ENCODE measurements at places on chromosomes 7 and 10. TPM values are rescaled to one million over a fixed set of nuclear protein-coding genes. Genes with fewer than 3 reads are reported as not detected.

Gene VWDE
- polyA plus RNA-seq: 0.01 TPM

Gene IFIT1
- 96.9 TPM for polyA plus RNA-seq

Gene MDFIC
- 6.7 TPM for polyA plus RNA-seq

Gene CCDC172
- not detected for polyA plus RNA-seq

DNA sequence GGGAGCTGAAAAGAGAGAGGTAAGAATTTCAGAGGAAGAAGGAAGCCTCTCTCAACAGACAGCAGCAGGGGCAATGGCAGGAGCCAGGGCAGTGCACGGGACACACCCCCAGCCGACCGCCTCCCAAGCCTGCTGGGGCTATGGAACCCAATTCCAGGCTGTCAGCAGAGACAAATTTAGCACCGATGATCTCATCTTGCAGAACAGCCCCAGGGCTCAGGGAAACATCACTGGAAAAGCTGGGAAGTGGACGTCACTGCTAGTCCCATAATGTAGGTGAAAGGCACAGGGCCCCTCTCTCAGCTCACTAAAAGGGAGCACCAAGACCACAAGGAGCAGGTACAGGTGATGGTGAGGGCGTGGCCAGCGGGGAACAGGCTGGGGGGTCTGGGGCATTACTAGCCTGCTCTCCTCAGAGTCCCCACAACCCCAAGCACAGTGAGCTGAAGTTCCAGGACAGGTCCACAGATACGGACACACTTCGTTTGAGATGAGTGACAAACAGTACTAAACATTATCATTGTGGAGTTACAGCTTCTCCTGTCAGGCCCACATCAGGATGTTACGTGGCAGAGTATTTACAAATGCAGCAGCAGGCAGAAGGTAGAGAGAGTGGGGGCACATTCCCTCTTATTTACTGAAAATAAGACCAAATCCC is 103.7 kb downstream of the PLXNA4 start:
- H3K27ac ChIP-seq: no peak overlapping the region
- H3K27me3 ChIP-seq: peaks cover 46% of the 10 kb centered on the region
- H3K4me3 ChIP-seq: no peak overlapping the region
- DNase-seq: no peak
- no peaks in the 10 kb centered on the region for H3K36me3 ChIP-seq
- H3K4me1 ChIP-seq: no peaks in the 10 kb centered on the region

DNA sequence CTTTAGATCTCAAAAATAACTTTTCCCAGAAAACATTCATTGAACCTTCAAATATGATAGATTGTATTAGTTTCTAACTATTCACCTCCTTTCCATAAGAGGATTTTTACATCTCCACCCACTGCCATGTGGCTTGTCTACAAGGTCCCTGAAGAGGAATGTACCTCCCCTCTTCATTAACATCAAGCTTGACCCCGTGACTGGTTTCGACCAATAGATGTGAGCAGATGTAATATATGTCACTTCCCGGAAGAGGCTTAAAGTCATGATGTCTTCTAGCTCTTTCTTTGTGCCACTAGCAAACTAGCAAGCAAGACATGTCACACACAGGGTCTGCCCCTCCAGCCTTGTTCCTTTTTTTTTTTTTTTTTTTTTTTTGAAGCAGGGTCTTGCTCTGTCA is 6.9 kb downstream of the BAZ1B start:
- H3K27ac ChIP-seq: no peak overlapping the region
- no peaks in the 10 kb centered on the region for H3K27me3 ChIP-seq
- peaks cover 15% of the 10 kb centered on the region for H3K4me1 ChIP-seq
- peaks cover 29% of the 10 kb centered on the region for H3K36me3 ChIP-seq
- DNase-seq: no peak

- H3K4me3 ChIP-seq: no peak overlapping the region
- H3K27ac ChIP-seq: no peak overlapping the region
- no peak for DNase-seq
These were observed 164.0 kb upstream of the ASAH2 start for GRCh38 chr10:50415292-50415691.

DNA sequence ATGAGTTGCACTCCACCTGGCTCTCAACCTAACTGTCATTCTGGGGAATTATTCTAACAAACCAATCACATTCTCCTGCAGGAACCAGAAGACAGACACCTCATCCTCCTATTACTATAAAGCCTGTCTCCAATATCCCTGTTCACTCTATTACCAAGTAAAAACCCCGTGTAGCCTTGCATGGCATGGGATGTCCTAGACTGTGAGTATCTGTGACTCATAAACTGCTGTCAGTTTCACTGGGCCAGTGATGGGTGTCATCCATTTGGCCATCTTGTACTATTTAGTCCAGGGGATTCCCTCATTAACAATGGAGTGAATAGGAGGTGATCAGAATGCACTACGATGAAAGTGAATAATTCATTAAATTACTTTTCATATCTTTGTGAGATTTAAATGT is 608.7 kb downstream of the DNAJB9 start:
- no peaks in the 10 kb centered on the region for H3K4me1 ChIP-seq
- H3K27ac ChIP-seq: no peak overlapping the region
- H3K4me3 ChIP-seq: no peak overlapping the region
- H3K36me3 ChIP-seq: no peaks in the 10 kb centered on the region
- DNase-seq: no peak

- no peak overlapping the region for H3K4me3 ChIP-seq
- no peak for DNase-seq
- H3K36me3 ChIP-seq: no peaks in the 10 kb centered on the region
- H3K4me1 ChIP-seq: peaks cover 12% of the 10 kb centered on the region
- H3K27me3 ChIP-seq: no peaks in the 10 kb centered on the region
These were observed 2.4 kb upstream of the PRR15 start for GRCh38 chr7:29561271-29561670.

GRCh38 chr7:123355576-123356190 is 155.9 kb upstream of the SLC13A1 start:
- H3K27ac ChIP-seq: no peak overlapping the region
- no peaks in the 10 kb centered on the region for H3K36me3 ChIP-seq
- no peak for DNase-seq
- no peak overlapping the region for H3K4me3 ChIP-seq
- no peaks in the 10 kb centered on the region for H3K4me1 ChIP-seq
- H3K27me3 ChIP-seq: no peaks in the 10 kb centered on the region

- H3K4me3 ChIP-seq: no peak overlapping the region
- H3K36me3 ChIP-seq: no peaks in the 10 kb centered on the region
- H3K27ac ChIP-seq: no peak overlapping the region
These were observed 254.2 kb upstream of the AOAH start for GRCh38 chr7:36978461-36978860.

DNA sequence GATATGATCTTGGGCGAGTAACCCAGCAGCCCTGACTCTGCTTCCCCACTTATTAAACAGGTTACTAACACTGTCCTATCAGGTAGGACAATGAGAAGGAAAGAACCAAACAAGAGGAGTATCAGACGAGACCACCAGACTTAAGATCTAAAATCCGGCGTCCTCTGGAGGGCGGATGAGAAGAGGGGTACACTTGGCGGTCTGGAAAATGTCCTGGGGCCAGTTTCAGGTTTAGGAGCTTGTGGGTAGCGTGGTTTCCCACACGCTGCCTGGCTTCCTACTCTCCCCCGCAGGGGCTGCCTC is 635 bp downstream of the ZNF32 start:
- H3K4me1 ChIP-seq: peaks cover 4% of the 10 kb centered on the region
- no peak for DNase-seq
- no peak overlapping the region for H3K27ac ChIP-seq
- no peaks in the 10 kb centered on the region for H3K27me3 ChIP-seq
- H3K36me3 ChIP-seq: peaks cover 15% of the 10 kb centered on the region

DNA sequence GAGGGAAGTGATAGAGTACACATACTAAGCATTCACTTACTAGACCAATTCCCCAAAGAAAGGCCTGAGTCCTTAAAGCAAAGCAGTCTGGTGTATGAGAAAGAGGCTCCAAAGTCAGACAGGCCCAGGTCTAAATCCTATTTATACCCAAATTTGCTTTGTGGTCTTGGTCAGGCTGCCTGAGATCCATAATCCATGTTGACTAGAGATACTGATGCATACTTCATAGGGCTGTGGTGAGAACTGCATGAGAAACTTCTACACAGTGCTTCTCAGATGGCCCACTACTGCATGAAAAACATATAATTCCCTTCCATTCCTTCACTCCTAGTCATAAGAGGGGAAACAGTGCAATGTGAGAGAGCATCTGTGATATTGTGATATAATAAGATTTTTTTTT is 81.6 kb upstream of the SP4 start:
- H3K36me3 ChIP-seq: no peaks in the 10 kb centered on the region
- H3K4me3 ChIP-seq: no peak overlapping the region
- no peaks in the 10 kb centered on the region for H3K4me1 ChIP-seq
- H3K27me3 ChIP-seq: no peaks in the 10 kb centered on the region
- no peak overlapping the region for H3K27ac ChIP-seq

GRCh38 chr10:114957122-114957521 is 19.1 kb downstream of the TRUB1 start:
- H3K27ac ChIP-seq: no peak overlapping the region
- no peak overlapping the region for H3K4me3 ChIP-seq
- DNase-seq: no peak
- H3K27me3 ChIP-seq: no peaks in the 10 kb centered on the region
- H3K36me3 ChIP-seq: peaks cover 3% of the 10 kb centered on the region

DNA sequence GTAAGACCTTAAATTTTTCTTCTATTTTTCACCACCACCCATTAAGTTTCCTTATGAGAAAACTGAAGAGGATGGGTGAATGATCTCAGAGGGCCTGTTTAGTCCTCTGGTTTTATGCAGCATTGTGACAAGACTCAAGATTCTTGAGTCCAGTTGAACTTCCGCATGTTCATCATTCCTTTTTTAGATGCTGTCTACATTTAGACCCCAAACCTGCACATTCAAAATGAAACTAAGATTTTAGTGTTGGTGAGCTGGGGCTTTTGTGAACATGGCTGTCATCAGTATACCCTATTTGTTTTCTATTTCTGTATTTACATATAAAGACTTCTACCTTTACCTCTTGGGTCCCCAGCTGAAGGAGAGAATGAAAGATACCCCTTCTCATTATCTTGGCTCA is 31.1 kb downstream of the NET1 start:
- H3K27me3 ChIP-seq: no peaks in the 10 kb centered on the region
- no peak overlapping the region for H3K4me3 ChIP-seq
- H3K4me1 ChIP-seq: peaks cover 5% of the 10 kb centered on the region
- no peak for DNase-seq
- H3K27ac ChIP-seq: no peak overlapping the region

Measured in keratinocyte (primary cell).